ENCODE measurements at places on chromosomes 2 and 18. TPM values are rescaled to one million over a fixed set of nuclear protein-coding genes. Genes with fewer than 3 reads are reported as not detected.

The ASXL3 gene
- total RNA-seq = 36.7 TPM

The ARHGAP15 gene
- 0.38 TPM for total RNA-seq

The IMPACT gene
- total RNA-seq = 46.5 TPM

The HOXD3 gene
- 1.1 TPM for total RNA-seq

The SAG gene
- not detected for total RNA-seq

The ELMOD3 gene
- 24.5 TPM for total RNA-seq

The CRYGC gene
- not detected for total RNA-seq

The CROCC2 gene
- 0.32 TPM for total RNA-seq

All from mesothelial cell of epicardium (in vitro differentiated cells).